ENCODE measurements at places on chromosomes 16 and 17. TPM values are rescaled to one million over a fixed set of nuclear protein-coding genes. Genes with fewer than 3 reads are reported as not detected.

GRCh38 chr16:79571065-79571902 lies 29.3 kb downstream of the MAF start:
- DNase-seq, result no peak

DNA sequence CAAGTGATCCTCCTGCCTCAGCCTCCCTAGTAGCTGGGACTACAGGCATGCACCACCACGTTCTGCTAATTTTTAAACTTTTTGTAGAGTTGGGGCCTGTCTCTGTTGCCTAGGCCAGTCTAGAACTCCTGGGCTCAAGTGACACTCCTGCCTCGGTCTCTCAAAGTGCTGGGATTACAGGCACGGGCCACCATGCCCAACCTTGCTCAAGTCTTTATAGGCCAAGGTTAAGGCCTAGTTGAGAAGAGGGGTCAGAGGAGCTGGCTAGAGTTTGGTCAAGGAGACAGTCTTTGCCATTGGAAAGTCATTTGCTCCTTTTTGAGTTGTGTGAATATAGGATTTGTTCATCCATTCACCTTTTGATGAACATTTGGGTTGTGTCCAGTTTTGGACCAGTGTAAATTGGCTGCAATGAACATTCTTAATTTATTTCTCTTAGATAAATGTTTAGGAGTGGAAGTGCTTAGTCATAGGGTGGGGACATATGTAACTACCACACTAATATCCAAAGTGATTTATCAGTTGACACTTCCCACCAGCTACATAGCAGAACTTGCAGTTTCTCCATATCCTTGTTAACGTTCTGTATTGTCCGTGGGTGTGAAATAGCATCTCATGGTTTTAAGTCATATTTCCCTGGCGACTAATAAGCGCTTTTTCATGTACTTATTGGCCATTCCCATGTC lies 30.7 kb upstream of the ARHGAP17 start:
- no peak for DNase-seq

- no peak for DNase-seq
Measured at GRCh38 chr16:77308163-77308561, 109.0 kb downstream of the SYCE1L start.

- no peak for DNase-seq
Measured at GRCh38 chr16:10242916-10243315, 60.7 kb upstream of the GRIN2A start.

CRYBA1 gene
- total RNA-seq, result not detected

Data from left colon (tissue), 2 donors.